ENCODE measurements at places on chromosomes 2 and 18.

DNA sequence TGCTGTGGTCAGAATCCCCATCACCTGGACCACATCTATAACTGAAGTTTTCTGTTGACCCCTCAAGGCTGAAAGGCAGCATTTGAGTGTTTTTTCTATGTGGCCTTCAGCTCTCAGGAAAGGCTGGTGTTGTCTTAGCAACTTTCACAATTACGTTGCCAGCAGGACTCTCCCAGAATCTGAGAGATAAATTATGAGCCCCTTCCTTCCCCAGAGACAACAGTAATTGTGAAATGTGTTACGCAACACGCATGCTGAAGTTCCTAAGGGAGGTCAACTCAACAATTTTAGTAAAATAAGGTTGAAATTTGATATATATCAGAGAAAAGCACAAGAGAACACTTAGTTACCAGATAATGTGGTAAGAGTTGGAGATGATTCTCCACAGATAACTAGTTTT, 216.5 kb upstream of the SLC8A1 start:
- no peak for DNase-seq

GRCh38 chr2:141380008-141380979, 750.5 kb downstream of the LRP1B start:
- no peak for DNase-seq

- peak; percentile 17 for DNase-seq
Observed at GRCh38 chr2:43634604-43635306, 2.3 kb upstream of the PLEKHH2 start.

DNA sequence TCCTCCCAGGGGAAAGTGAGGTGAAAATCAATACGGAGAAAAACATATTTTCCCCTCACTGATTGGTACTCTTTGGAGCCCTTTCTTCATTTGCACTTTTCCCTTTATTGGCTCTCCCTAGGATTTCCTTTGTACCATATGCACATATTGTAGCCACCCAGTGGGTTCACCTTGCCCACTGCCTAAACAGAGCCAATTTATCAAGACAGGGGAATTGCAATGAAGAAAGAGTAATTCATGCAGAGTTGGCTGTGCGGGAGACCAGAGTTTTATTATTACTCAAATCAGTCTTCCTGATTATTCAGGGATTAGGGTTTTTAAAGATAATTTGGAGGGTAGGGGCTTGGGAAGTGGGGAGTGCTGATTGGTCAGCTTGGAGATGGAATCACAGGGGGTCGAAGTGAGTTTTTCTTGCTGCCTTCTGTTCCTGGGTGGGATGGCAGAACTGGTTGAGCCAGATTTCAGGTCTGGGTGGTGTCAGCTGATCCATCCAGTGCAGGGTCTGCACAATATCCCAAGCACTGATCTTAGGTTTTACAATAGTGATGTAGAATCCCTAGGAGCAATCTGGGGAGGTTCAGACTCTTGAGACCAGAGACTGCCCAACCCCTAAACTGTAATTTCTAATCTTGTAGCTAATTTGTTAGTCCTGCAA, 15.1 kb upstream of the KCNE4 start:
- DNase-seq: no peak

DNA sequence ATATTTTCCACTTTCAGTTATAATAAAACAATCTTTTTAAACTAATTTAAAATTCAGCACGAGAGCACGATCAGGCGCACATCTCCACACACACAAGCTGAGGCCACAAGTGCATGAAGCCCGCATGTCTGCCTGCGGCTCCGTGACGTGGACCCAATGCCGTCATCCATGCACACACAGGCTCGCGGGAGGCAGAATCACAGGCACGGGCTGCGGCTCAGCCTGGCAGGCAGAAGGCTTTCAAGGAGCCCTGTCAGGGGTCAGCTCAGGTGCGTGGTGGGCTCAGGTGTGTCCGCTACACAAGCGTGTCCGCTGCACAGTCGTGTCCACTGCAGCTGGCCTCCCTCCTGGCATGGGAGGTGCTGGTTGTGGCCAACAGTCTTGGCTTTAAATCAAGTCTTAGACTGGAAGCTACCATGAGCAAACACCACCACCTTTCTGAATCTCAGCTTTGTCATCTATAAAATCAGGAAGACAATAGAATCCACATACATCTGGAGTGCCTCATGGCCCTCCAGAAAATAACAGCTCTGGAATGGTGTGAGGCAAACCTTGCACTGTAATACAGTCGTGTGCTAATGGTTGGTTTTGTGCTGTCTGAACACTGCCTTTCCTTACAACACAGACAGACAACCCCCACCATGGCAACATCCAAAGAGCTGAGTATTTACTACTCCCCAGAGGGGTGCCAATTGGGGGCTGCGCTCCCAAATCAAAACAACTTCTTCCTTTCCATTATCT, 210.1 kb downstream of the NDUFA10 start:
- no peak for DNase-seq

GRCh38 chr2:18440141-18440661, 120.3 kb downstream of the RDH14 start:
- no peak for DNase-seq

DNA sequence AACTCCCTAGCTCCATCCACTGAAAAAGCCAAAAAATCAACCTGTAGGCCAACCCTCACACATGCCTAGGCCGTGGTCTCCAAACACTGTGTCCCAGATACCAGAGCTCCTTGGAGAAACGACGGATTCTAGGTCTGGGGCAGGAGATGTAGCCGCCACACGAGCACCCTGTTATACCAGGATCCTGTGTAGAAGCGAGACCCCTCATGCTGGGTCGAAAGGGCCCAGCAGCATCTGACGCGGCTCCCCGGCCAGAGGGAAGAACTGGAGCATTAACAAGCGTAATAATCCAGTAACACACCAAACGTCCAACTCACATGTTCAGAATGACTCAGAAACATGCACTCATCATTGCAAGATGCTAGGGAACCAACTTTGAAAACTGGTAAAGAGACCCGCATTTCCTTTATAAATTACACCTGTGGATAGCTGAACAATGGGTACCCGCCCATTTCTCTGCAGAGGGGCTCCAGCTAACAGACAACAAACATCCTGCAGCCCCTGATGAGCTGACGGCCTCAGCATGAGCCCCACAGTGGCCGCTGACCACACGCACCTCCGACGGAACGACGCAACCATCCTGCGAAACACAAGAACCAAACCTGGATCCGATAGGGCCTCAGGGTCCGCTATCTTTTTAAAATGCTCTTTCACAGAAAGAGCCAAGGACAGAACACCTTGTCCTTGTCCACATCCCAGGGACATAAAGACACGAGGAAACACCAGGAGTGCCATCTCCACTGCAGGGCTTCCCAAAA, 14.2 kb downstream of the SLC66A2 start:
- DNase-seq: no peak

- no peak for DNase-seq
Observed at GRCh38 chr2:43455731-43456642, 139.9 kb downstream of the THADA start.

DNA sequence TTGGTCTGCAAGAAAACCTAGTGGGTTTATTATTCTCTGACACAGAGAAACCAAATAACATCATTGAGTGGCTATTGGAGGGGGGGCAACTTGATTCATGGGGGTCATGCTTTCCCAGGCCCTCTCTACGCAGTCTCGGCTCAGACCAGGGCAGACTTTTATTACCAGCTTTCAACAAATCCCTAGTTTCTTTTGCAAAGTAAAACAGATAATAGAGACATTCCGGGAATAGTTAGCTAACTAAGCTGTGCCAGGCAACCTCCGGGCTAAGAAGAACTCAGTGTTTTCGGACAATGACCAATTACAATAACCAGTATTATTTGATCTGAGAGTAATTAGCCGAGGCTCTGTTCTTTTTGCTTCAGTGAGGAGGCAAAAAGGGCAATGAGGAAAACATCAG, 66.3 kb downstream of the CDK15 start:
- no peak for DNase-seq

GRCh38 chr2:146244131-146244530, 1600.7 kb upstream of the ACVR2A start:
- DNase-seq: no peak

GRCh38 chr18:32460171-32460731, 10.4 kb downstream of the GAREM1 start:
- DNase-seq: no peak

Data from putamen (tissue), 1 donor.